ENCODE measurements at places on chromosomes 5 and 9. TPM values are rescaled to one million over a fixed set of nuclear protein-coding genes. Genes with fewer than 3 reads are reported as not detected.
A peak's percentile ranks its signal among the peaks of the same experiment; 100 is the strongest.

GRCh38 chr5:157471709-157472108 is 11.7 kb downstream of the NIPAL4 start:
- DNase-seq, result peak; percentile 57

DNA sequence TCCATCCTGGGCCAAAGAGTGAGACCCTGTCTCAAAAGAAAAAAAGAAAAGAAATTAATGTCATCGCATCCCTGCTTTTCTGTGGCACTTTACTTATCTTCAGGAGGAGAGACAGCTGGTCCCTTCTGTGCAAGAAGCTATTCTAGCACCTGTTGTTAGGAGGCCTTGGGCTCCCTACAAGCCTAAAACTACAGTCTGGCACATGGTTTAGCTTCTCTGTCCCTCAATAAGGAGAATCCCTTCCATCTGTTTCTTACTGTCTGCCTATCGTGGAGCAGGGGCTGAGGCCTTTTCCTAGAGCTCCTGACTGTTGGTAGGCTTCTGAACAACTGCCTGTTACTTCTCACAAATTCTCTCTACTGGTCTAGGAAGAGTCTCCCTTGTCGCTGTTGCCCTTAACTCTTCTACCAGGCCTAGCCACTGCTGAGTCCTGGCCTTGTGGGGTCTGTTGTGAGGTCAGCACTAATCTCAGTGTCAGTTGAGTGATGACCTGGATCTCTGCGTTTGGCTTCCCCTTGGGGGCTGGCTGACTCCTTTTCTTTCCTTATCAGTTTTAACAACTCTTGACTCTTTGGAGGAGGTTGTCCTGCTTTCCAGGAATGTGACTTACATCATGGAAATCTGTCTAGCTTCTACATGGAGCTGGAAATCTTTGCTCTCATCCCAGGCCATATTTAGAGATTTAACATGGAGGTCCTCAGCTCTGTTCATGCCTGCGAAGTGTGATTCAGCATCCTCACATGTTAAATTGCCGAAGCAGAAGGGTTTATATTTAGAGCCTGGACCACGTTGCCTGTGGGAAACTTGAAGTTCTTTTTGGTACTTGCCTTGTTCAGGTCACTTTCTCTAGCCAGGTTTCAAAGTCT is 5.7 kb upstream of the GARNL3 start:
- no peak for DNase-seq

GRCh38 chr9:112056996-112057395 is 118.1 kb downstream of the SUSD1 start:
- no peak for DNase-seq

DNA sequence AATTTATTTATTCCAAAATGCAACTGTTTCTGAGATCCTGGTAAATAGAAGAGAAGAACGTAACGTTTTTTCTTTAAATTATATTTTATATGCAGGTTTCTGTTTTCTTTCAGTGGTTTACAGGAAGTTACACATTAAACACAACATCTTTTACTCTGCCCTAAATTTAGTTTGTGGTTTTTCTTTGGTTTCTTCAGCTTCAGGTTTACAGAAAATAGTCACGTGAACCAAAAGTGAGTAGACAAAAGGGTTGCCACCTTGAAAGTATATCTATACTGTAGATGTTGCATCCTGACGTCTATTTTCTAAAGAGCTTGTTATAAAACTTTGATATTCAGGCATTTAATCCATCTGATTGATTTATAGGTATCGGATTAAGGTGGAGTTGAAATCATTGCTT is 1236.6 kb downstream of the MAT2B start:
- DNase-seq, result no peak

HRCT1 gene
- 0.69 TPM for total RNA-seq

DNA sequence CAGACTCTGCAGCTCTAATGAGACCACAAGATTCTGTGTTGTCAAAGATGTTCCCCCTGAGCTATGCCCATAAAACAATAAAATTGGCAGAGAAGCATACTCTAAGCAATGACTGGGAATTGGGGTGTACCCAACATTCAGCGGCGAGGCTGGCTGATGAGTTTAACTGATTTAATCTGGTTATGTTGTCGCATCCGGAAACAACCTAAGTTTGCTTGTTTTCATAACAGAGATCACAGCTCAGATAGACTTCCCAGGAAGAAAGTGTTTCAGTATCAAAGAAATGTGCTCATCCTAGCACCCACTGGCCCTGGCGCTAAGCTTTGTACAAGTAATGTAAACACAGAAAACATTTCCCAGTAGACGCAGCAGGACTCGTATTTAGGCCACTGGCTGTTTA is 7.4 kb downstream of the SEMA5A start:
- no peak for DNase-seq

DNA sequence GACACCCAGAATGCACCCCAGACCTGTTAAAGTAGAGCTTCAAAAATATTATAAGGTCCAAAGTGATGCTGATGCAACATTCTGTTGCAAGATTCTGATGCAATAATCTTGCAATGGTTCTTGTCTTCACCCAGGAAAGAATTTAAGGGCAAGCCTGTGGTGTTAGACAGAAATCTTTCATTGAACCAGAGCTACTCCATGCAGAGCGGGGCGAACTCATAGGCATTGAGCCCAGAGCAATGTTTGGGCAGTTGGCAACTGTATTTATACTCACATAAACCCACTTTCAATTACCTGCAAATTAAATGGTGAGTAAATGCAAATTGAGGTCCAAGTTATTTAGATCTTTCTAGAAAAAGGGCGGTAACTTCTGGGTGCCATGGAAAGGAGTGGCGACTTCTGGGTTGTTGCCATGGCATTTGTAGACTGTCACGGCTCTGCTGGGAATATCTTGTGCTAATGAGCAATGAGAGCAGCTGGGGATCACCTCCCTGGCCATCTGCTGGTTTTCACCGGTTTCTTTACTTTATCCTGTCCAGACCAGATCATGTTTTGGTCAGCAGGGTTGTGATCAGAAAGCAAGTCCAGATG is 163.4 kb downstream of the ICE1 start:
- DNase-seq, result no peak

DNA sequence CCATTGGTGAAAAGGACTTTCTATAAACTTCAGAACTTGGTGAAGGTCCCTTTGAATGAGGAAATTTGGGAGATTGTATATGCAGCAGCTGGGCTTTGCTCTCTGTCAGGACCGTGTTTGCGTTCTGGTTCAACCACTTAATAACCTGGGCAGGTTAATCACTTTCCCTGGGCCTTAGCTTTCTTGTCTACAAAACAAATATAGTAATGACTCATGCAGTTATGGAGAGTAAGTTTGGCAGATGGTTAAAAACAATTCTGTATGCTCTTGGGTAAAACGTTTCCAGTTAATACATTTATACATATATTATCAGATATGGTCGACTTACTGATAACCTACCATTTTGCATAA is 197.0 kb downstream of the ARHGEF28 start:
- DNase-seq, result peak; percentile 59

- DNase-seq, result peak; percentile 70
Measured at GRCh38 chr9:126985870-126986498, 71.4 kb downstream of the RALGPS1 start.

DNA sequence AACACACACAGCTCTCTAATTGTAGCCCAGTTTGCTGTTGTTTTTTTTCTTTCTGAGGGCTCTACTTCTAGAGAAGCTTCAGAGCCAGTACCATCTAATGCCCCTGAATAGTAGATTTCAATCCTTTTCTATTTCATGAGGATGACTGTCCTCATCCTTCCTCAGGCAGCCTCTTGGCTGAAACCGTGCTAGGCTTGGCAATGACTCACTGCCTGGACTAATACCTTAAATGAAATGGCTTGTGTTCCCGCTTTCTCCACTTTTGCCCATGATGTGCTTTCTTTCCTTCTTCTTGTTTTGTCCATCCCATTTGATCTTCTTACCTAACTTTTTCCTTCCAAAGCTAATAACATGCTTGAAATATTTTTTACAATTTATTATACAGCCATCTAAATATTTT is 80.1 kb downstream of the ITGA1 start:
- no peak for DNase-seq

Measured in Calu3 (cell line).